HS-5 (cell line): ENCODE measurements at places on chromosomes 12 and 14.

GRCh38 chr12:107429006-107429705 is 256.4 kb upstream of the PWP1 start:
- no peak for DNase-seq

DNA sequence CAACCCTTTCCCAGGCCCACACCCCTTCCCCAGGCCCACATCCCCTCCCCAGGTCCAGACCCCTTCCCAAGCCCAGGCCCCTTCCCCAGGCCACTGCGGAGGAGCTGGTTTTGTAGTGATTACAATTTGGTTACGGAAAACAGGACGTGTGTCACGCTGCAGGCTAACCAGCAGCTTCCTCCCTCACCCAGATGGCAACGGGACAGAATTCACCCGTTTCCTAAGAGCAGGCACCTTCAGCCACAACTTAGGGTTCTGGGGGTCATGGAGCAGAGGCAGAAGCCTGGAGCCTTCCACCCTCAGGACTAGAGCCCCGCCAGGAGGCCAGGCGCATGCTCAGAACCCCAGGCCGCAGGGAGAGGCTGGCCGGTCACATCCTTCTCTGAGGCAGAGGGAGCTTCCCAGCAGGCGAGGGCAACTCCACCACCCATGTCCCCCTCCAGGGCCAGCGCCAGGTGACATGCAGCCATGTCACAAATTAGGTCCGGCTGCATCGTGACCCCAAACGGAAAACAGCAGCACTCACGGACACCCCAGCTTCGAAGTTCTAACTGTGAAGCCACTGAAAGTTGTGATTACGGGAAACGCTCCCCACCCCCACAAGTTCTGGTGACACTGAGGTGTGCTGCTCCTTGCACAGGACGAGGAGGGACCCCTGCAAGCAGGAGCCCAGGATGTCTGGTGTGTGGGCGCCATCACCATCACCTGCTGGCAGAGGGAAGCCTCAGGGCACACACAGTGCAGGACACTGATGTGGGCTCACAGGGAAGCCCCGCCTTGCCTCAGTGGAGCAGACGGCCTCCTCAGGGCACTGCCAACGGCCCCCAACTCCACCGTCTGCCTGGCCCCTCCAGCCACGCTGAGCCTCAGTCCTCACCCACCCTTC is 7.7 kb downstream of the BRF1 start:
- no peak for DNase-seq

DNA sequence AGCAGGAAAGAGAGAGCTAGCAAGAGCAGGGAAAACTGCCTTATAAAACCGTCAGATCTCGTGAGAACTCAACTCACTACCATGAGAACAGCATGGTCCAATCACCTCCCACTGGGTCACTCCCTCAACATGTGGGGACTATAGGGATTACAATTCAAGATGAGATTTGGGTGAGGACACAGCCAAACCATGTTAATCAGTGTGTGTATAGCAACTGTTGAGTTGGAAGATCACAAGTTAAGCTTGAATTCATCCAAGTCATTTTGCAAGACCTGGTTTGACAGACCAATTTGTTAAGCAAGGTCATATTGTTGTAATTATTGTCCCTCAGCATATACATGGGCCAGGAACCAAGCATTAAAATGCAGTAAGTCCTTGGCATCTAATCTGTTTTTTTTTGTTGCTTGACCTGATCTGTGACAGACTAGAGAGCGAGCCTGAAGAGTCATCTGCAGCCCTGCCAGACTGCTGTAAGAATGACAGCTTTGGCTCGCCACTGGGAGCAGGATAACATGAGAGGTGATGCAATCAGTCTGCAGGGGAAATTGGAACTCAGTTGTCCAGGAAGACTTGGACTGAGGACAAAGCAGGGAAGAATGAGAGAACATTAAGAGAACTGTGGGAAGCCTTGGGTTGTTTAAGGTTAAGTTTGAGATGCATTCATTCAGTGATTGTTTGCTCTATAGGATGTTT is 297.6 kb upstream of the SEL1L start:
- DNase-seq: no peak

DNA sequence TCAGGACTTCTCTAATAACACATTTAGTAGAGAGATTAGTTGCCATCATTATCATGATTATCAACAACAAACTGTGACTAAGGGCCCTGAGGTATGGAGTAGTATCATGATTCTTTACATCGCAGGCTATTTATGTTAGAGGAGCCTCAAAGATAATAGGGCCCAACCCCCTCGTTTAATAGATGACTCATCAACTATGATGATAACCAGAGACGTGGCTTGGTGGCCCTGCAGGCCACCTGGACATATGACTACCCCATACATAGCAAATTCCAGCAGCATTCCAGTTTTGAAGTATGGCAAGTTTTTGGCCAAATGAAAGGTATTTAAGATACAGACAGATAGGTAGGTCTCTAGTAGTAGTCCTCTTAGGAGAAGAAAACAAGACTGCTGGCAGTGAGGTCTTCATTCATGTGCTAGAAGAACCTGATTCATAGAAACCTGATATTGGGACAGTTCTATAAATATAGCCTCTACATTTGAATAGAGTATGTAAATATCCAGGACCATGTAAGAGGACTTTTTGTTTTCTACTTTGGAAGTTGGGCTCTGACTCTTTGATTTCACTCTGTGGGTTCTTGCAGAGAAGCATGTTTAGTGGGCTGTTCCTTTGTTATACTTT is 5.6 kb downstream of the RIC8B start:
- DNase-seq: no peak

DNA sequence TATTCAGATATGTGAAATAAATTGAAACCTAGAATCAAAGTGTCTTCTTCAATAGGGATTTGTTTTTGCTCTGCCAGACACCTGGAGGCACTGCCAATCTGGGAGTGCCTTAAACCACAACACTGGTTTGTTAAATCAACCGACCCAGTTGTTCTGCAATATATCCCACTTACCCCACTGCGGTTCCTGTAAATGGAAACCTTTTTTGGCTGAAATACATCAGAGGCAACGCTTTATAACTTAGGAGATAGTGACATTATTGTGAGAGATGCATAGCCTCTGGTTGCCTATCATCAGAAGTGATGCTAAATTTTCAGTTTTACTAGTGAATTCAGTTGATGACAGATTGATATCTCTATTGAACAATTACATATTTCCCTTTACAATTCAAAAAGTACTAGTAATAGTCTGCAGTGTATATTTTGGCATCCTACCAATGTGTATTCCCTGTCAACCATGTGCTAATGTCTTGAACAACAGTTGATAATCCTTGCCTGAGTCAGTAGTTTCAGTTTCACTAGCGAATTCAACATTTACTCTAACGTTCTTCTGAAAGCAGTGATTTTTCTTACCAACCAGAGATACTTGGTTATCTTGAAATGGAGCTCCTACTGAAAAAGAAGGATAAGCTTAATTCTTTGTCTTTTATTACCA is 30.5 kb downstream of the PPP2R5C start:
- no peak for DNase-seq

DNA sequence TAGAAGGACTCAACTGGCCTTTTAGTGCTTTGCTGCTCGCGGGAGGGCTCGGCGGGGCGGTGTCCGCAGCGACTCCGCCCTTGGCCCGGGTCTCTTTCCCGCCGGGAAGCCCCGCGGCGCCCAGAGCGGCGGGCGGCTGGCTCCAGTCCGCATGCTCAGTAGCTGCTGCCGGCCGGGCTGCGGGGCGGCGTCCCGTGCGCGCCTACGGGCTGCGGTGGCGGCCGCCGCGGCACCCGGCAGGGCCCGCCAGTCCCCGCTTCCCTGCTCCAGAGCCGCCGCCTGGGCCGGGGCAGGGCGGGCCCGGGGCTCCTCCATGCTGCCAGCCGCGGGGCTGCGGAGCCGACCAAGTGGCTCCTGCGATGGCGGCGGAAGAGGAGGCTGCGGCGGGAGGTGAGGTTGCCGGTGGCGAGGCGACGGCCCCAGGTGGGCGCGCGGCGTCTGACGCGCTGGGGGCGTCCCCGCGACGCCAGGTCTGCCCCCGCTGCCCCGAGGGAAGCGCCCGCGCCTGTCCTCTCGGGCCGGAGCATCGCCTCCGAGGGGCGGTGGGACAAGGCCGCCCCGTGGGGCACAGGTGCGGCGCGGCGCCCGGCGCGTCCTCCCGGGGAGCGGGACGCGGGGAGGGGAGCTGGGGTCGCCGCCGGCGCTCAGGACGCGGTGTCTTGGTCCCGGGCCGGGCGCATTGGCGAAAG is at the start of gene BMAL2:
TSS of gene BMAL2 (plus strand) at position 123 of the 689 bp plus-strand sequence. CDS start at position 360, 237 bp downstream.
- DNase-seq: no peak

DNA sequence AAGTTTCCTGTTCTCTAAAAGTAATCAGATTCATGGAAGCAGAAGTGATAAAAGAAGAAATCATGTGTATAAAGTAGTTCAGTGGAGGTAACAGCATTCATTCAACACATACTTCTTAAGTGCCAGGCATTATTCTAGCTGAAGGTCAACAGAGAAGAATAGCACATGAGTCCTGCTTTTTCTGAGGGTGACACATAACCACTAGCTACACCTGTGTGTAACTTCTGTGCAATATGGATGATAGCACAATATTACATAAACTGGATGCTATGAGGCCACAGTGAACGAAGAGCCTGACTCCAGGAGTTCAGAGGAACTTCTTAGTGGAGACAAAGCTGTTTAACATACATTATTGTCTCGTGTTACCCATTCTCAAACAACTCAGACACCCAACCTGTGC is 114.3 kb upstream of the PCED1B start:
- no peak for DNase-seq

GRCh38 chr14:89331398-89331797 is 85.6 kb downstream of the FOXN3 start:
- DNase-seq: no peak

DNA sequence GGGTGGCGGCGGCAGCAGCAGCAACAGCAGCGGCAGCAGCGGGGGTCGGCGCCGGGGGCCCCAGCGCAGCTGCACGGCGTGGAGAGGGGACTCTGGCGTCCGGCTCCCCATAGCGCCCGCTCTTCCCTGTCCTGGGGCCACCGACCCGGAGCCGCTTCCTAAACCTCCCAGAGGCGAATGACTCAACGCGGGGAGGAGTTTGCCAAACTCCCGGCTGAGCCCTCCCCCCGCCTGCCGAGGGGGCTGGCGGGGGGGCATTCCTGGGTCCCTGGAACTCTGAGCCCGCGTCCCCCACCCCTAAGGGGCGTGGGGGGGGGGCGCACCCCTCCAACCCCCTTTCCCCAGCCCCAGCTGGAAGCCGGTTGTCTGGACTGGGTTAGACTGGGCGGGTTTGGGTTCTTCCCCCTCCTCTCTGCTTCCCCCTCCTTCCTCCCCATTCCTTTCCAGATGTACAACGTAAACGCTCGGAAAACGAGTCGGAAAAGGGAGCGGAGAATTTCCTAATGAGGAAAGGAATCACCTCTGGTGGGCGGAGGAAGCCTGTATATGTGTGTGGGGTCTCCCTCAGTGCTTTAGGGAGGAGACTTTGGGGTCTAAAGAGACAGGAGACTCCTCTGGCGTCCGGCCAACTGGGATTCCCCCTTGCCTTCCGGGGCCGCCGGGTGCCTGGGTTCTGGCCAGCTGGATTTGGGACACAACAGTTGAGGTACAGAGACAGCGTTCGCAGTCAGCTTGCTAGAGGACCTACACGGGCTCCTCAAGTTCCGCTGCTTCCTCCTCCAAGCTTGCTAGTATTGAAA is at the start of gene ITGA5:
TSS of gene ITGA5 (minus strand) at position 179 of the 800 bp plus-strand sequence. CDS start at position 111, 68 bp downstream.
- no peak for DNase-seq

GRCh38 chr14:53519137-53519536 is 366.0 kb upstream of the DDHD1 start:
- no peak for DNase-seq

DNA sequence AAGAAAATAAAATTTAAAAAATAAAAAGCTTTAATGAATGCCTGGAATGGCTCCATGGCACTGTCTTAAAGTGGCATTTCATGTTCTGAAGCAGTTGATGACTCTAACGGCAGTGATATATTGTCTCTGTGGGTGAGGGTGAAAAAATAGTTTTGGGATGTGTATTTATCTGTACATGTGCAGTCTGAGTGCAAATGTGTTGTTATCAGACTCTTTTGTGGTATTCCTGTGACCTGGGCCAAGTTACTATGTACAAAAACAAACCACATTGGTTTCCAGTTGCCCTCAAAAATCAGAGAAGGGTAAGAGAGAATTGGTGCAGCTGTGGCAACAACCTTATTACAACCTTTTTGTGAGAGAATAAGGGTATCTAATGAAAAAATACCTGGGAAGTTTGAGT is 81.7 kb upstream of the CCDC91 start:
- no peak for DNase-seq

- no peak for DNase-seq
Observed at GRCh38 chr12:108495823-108496579, 19.1 kb upstream of the FICD start.

GRCh38 chr14:37655418-37655817 is 60.0 kb downstream of the TTC6 start:
- DNase-seq: peak; percentile 4

- DNase-seq: peak; percentile 95
Observed at GRCh38 chr14:24442240-24443052, at the start of gene SDR39U1. TSS of gene SDR39U1 (minus strand) at chr14:24442776. CDS start at chr14:24442769, 7 bp downstream.

- no peak for DNase-seq
Observed at GRCh38 chr14:78316052-78316451, 145.9 kb downstream of the NRXN3 start.

- no peak for DNase-seq
Observed at GRCh38 chr14:80669426-80669825, 272.1 kb downstream of the CEP128 start.

GRCh38 chr14:37889087-37889486 is 293.7 kb downstream of the TTC6 start:
- DNase-seq: no peak

DNA sequence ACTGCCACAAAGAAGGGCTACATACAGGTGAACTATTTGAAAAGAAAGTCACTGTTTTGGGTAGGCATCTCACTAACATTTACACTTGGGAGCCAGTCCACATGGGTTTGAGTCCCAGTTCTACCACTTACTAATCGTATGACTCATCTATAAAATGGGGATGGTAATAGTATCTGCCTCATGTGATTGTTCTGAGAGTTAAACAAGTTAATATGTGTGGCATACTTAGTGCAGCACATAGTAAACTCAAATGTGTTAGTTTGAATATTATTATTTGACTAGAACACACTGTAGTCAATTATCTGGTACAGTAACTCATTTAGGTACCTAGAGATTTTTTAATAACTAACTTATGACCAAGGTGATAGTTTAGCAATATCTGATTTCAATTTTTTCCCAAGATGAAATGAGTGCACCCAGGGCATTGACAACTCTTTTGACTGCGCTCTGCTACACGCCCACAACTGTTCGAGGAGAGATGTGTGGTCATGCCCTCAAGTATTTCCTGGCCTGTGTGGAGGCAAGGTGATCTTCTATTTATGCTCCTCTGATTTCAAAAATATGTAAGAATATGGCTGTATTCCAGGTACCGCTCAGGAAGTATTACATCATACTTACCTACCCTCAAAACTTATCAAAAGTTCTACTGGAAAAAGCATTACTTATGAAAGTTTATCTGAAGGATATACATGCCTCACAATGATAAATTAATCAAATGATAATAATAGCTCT is 210.6 kb upstream of the EGLN3 start:
- no peak for DNase-seq

GRCh38 chr12:21559855-21560569 is 33.9 kb downstream of the SPX start:
- peak; percentile 64 for DNase-seq

- no peak for DNase-seq
Observed at GRCh38 chr12:113420996-113421595, 1.1 kb upstream of the SDSL start.

DNA sequence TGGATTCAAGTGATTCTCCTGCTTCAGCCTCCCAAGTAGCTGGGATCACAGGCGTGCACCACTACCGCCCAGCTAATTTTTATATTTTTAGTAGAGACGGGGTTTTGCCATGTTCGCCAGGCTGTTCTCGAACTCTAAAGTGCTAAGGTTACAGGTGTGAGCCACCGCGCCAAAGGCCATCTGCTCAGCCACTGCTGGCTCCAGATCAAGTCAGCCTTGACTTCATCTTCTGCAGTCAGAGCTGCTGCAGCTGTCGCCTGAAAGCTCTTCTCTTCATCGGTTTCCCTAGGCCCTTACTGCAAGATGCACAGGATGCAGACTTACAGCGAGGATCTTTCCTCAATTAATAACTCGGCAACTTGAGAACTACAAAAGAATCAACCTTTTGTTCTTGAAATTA is 66.8 kb downstream of the CLIP1 start:
- DNase-seq: no peak
